Effector CD8-positive, alpha-beta T cell (primary cell): ENCODE measurements at places on chromosomes 2 and 18.

DNA sequence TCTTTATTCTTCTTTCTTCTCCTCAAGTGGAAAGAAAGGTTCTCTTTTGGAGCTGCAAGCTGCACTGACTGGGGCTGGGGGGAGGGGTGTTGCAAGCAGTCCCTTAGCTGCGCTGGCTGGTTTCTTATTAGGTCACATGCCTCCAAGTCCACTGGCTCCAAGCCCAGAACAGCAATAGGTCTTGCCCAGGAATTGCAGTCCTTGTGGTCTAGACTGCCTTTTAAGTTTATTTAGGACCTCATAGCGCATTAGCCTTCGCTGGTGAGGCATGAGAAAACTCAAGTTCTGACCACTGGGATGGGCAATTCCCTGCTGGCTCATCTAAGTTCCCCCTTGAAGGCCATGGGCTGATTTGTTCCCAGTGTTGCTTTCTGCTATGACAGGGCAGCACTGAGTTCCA lies 138.6 kb upstream of the SCN7A start:
- DNase-seq, result no peak

- no peak for DNase-seq
These were observed 266.6 kb upstream of the CYP26B1 start for GRCh38 chr2:72414137-72414760.

DNA sequence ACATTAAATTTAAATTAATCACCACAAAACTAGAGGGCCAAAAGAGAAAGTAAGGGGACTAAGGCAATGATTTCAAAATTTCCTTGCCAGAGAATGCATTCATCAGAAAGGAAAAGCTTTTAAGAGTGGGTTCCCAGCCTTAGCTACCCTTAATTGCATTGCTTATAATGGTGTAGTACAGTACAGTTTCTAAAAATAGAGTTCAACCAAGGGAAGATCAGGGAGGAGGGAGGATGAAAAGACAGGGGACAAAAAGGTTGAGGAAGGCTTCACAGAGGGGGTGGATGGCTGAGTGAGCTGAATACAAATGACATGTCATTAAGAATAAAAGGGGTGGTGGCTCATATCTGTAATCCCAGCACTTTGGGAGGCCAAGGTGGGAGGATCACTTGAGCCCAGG lies 119.9 kb downstream of the RBMS1 start:
- no peak for DNase-seq

- DNase-seq, result no peak
These were observed 1963.8 kb upstream of the CELF4 start for GRCh38 chr18:39529358-39529757.
